Panc1 (cell line): ENCODE measurements at places on chromosomes 11 and 22. TPM values are rescaled to one million over a fixed set of nuclear protein-coding genes. Genes with fewer than 3 reads are reported as not detected.

GRCh38 chr11:117547195-117547850, 219.7 kb downstream of the CEP164 start:
- H3K36me3 ChIP-seq, result no peaks in the 10 kb centered on the region
- no peaks in the 10 kb centered on the region for H3K4me1 ChIP-seq
- no peak overlapping the region for H3K27ac ChIP-seq
- H3K27me3 ChIP-seq, result peaks cover 2% of the 10 kb centered on the region; the same call in 1 of the 2 replicates

Gene IMMP1L
- 21.1 TPM for total RNA-seq

GRCh38 chr11:93464927-93465540, 78.2 kb downstream of the SMCO4 start:
- no peak for DNase-seq
- no peak overlapping the region for H3K27ac ChIP-seq
- no peak overlapping the region for H3K4me3 ChIP-seq
- peaks cover 2% of the 10 kb centered on the region; the same call in 1 of the 2 replicates for H3K27me3 ChIP-seq

Gene CCDC81
- total RNA-seq, result 0.49 TPM
